ENCODE measurements at places on chromosomes 1 and 21.

- DNase-seq: no peak
These were observed 8.9 kb upstream of the PRKCZ start for GRCh38 chr1:2041305-2041704.

GRCh38 chr1:224541072-224541790 is 74.9 kb upstream of the CNIH3 start:
- DNase-seq: no peak

- DNase-seq: no peak
These were observed 37.7 kb upstream of the MAP10 start for GRCh38 chr1:232767305-232768074.

- DNase-seq: no peak
These were observed 575.0 kb upstream of the CHRM3 start for GRCh38 chr1:238811211-238811879.

- DNase-seq: no peak
These were observed 19.9 kb downstream of the CLDN17 start for GRCh38 chr21:30146558-30147282.

- no peak for DNase-seq
These were observed 49.6 kb downstream of the LRRC71 start for GRCh38 chr1:156970017-156970416.
